Sciatic nerve (tissue), 2 donors: ENCODE measurements at places on chromosomes 13 and 19.

GRCh38 chr13:102100234-102100633 is 301.6 kb downstream of the FGF14 start:
- DNase-seq = no peak

DNA sequence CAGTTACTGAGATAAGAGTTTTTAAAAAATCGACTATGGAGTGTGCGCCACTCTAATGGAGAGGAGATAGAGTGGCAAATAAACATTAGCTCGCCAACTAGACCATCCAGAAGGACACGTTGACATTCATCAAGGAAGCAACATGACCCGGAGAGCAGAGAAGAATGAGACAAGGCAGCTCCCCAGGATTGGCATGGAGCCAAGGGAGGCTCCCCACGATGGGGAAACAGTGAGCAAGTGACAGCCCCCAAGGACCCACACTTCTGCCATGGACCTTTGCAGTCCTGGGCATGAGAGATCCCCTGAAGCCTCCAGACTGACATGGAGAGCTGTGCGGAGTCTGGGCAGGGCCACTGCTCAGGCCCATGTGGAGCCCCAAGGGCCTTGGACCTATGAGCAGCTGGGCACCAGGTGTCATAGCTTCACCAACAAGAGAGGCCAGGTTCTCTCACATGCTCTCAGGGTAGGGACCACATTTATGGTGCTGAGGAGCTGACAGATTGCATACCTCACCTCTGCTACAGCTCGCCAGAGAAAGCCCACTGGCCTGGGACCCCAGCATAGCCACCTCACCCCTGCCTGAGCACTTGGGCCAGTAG is 6.7 kb downstream of the SIGLEC6 start:
- no peak for DNase-seq

DNA sequence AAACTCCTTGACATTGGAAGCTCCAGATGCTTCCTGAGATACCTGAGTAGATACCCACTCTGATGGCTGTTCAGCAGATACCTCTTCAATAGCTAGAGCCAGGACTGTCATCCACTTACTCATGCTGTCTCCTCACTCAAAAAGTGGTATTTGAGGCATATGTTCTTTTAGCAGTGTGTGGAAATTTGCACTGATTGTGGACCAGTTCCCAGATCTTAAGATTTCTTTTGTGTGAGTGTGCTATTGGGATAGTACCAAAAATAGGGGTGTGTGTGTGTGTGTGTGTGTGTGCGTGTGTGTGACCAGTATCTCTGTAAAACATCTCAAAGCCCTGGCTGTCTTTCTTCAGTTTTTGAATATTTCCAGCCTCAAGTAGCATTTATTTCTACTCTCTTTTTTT is 108.3 kb downstream of the SLITRK5 start:
- DNase-seq = no peak

DNA sequence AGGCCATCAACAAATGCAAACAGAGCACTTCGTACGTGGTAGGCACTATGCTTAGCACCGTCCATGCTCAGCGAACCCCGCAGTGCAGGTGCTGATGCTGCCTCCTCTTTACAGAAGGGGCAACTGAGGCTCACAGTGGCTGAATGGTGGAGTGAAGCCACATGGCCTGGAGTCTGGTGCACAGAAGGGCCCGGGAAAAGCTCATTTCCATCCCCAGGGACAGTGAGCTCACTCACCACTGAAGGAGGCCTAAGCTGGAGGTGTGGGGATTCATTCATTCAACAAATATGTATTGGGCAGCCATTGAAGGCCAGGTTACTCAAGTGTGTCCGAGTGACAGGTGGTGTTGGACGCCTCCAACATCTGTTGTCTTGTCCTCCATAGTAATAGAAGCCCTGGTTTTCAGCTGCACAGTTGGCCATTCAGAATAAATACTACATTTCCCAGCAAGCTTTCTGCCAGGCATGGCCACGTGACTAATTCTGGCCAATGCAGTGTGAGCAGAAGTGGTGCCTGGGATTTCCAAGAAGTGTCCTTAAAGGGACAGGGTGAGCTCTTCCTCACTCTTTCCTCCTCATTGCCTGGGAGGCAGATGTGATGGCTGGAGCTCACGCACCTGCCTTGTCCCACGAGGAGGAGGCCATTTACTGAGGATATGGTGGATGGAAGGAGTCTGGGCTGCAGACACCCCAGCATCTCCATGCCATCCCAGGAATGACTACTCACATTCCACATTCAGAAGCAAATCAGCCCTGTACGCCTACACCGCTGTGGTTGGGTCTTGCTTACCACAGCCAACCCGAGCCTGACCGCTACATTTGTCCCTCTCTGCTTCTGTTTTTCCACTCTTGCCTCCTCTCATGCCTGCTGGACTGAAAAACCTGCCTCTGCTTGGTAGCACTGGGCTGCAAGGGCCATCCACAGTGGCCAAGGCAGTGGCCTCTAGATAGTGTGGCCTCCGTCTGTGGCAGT is 2.3 kb upstream of the ZNRF4 start:
- no peak for DNase-seq

DNA sequence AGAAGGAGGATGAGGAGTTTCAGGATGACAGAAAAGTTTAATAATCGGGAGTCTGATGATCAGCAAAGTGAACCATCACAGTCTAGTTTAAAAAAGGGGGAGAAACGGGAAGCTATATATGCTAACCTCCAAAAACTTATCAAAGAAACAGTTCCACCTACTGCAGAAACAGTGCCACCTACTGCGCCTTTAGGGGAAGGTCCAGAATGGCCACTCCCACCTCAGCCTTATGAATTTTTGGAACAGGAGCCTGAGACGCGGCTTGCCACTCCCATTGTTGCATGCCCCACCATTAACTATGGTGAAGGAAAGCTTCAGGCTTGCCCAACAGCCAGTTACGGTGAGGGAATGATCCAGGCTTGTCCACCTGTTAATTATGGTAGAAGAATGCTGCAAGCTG is 929.0 kb downstream of the SLITRK6 start:
- no peak for DNase-seq
